H4 (cell line): ENCODE measurements at places on chromosomes 6 and 20.
A peak's percentile ranks its signal among the peaks of the same experiment; 100 is the strongest.

GRCh38 chr20:17735959-17736621, 36.3 kb downstream of the BANF2 start:
- no peak for DNase-seq

GRCh38 chr6:44223319-44224028, at the start of gene SLC29A1:
TSS of gene SLC29A1 (plus strand) at chr6:44223595. CDS start at chr6:44227314, 3,719 bp downstream.
- peak; percentile 69 for DNase-seq

- no peak for DNase-seq
Measured at GRCh38 chr6:33413241-33414120, 2.7 kb downstream of the PHF1 start.

- DNase-seq = no peak
Measured at GRCh38 chr6:689223-689622, 3.7 kb downstream of the EXOC2 start.

GRCh38 chr6:140789466-140789865, 1343.3 kb upstream of the GJE1 start:
- DNase-seq = no peak

DNA sequence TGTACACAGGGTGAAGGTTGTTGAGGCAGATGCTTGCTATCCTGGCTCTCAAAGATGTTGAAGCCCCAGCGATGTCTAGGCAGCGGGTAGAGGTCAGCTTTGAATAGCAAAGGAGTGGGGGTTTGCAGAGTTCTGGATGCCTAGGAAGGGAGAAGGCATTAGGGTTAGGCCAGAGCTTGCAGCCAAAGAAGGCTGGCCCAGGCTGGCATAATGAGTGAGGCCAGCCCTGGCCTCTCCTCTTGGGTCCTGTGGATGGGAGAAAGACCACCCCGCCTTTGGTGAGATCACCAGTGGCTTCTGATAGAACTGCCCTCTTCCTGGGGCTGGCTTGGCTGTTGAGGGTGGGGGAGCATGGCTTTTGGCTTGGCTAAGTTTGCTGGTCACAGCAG, 406 bp upstream of the WFDC5 start:
- no peak for DNase-seq

GRCh38 chr20:6605055-6605935, 162.2 kb upstream of the BMP2 start:
- no peak for DNase-seq

DNA sequence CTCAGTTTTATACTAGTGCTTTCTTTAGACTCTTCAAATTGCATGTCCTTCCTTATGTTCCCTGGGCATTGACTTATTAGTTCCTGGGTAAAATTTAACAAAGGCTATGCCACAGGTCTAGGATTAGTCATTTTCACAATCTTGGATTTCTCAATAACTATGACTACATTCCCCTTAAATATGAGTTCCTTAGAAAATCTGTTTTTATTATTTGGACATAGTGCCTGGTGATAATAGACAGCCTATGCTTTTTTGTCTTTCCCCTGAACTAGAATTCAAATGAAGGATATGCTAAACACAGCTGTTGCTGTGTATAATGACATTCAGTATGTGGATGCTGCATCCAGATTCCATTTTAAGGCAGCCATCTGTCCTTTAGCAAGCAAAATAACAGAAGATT, 1252.8 kb upstream of the GJE1 start:
- DNase-seq = no peak

DNA sequence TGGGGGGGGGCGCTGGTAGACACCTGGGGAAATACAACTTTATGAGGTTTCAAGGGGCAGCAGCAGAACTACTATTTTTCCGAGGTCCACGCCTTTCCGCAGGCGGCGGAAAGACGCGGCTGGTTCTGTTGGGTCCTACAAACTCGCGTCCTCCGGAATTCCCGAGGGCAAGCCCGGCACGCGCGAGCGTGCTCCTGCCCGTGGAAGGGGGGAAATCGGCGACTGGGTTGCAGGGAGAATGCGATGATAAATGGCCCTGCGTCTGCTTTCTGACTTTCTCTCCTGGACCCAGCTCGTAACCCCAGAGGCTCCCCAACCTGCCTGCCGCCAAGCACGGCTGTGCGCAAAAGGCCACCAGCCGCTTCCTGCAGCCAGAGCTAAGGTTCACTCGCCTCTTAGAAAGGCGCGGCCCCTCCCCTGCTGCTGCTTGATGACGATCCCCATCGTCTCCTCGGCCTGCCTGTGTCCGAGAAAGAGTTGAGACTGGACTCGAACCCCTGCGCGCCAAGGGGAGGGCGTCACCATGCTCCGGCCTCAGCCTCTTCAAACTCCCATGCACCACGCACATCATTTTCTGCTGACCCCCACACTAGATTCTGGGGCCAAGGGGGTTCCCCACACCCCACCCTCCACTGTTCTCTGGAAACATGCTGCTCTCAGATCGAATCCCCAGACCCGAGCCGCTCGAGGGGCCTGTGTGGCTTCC, 6.7 kb downstream of the FOXA2 start:
- DNase-seq = no peak

- DNase-seq = no peak
Measured at GRCh38 chr6:134932535-134933470, 17.1 kb downstream of the ALDH8A1 start.

DNA sequence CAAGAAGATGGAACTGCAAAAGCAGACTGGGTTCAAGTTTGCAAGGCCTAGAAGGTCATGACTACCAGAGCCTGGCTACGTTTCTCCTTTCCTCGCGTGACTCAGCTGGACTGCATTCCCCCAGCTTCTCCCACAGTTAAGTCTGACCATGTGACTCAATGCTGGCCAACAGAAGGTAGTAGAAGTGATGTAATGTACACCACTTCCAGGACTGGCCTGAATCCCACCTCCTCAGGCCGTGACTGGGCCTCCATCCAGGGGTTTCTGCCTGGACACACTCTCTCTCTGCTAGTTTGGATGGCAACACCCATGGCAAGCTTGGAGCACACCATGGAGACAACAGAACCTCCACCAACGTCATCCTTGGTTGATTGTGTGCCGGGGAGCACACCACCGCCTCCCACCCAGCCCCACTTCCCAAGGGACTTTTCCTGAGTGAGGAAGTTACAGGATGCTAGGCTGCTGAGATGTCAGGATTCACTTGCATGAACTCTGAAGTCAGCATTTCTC, 112.0 kb upstream of the CDYL start:
- DNase-seq = peak; percentile 40

- peak; percentile 53 for DNase-seq
Measured at GRCh38 chr6:2158596-2159271, 86.7 kb downstream of the GMDS start.

DNA sequence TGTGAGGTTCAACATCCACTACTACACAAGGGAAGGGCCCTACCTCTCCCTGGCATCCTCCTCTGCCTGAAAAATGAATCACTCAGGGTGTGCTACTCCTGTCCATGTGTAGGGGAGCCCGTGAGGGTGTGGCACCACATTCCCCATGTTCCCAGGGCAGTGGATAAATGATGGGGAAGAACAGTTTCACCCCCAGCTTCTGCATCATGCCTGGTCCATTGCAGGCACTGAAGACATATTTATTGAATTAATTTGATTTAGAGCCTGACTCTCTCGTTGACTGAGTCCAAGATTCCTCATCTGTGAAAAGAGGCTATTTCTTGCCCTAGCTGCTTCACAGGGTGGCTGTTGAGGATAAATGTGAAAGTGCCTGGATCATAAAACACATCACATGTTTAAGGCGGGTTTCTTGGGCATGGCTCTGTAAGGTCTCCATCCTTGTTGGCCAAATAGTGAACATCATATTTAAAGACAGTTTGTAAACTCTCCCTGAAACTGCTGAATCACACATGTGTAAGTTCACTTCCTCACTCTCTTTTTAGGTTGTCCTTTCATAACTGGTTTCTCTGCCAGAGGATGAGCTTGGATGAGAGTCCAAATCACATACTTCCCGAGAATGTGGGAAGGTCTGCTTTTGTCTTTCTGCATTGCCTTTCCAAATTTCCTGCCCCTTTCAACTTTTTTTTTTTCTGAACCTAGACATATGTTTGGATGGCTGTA, 79.7 kb upstream of the FYN start:
- no peak for DNase-seq

DNA sequence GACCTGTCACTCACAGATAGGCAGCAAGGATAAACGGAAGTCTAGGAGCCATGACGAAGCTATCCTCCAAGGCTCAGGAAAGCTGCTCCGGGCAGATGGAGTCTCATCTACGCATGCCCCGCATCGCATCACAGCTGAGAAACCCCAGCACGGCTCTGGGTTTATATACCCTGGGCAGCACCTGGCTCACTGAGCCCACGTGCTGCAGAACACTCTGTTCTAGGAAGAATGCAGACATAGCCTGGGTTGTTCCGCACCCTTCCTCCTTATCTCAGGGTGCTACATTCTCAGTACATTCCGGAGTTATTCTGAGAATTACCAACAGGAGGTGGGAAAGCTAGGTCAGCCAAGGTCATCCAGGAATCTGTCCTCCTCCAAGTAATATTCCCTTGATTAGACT, 260.4 kb downstream of the CBLN4 start:
- no peak for DNase-seq

DNA sequence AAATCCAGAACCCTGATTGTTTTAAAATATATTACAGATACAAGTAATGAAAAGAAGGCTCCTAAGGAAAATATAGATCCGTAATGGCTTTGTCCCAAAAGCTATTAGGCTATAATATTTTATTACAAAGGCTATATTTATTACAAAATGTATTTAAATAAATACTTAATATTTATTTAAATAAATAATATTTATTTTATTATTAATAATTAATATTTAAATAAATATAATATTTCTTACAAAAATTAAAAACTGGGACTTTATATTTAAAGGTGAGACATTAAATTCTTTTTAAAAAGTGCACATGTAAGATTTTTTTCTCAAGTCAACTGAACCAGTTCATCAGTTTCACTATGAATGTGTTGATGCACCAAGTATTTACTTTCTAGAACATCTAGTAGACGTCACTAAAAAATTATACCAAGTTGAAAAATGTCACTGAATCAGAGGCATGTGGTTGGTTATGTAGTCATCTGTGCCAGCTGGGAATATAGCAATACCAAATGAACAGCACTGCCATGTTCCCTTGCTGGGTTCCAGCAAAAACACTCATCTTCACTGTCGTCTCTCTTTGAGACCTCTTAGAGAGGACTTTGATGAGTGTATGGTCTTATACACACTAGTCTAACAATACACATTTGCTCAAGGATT, 278.9 kb downstream of the ESR1 start:
- DNase-seq = no peak

DNA sequence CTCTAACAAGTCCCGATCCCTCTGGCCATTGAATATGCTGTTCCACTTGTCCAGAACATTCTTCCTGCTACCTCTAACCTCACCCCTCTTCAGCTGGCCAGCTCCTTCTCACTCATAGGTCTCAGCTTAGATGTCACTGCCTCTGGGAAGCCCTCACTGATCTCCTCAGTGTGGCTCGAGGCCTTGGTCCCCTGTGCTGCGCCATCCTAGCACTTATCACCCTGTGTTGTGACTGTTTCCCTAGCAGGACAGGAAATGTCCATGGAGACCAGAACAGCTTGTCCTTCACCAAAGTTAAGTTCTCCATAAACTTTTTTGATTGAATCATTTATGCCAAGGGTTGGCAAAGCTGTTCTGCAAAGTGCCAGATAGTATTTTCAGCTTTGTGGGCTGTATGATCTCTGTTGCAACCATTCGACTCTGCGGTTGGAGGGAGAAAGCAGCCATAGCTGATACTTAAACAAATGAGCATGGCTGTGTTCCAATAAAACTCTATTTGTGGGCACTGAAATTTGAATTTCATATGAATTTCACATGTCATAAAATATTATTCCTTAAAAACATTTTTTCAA, 6.5 kb upstream of the BNIP5 start:
- no peak for DNase-seq

DNA sequence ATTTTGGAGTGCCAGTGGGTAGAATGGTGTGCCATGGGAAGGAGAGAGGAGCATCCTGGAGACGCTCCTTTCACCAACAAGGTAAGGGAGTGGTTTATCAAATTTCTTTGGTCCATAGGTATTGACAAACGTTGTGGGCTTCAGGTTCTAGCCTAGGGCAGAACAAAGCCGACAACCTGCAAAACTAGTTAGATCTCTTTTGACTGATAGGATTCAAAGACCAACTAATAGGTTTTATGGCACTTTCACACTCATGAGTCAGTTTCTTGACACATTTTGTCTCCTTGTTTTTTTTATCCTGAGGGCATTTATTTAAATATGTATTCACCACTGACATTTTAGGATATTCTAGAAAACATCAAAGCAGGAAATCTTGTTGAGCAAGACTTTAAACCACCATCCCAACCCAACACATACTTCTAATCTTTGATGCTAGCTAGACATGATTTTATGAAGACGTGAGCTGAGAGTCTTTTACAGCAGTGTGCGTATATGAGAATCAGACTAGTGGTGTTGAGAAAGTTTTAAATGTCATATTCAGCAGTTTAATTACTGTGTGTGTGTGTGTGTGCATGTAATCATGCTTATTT, 370.4 kb upstream of the HSF2 start:
- DNase-seq = no peak

DNA sequence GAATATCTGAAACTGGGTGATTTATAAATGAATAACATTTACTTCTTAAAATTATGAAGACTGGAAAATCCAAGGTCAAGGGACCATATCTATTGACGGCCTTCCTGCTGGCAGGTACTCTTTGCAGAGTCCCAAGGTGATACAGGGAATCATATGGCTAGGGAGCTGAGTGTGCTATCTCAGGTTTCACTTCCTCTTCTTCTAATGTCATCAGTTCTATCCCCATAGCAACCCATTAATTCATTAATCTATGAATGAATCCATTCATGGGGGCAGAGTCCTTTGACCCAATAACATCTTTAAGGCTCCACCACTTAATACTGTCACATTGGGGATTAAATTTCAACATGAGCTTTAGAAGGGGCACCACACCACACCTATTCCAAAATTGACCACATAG, 772.0 kb downstream of the HACE1 start:
- no peak for DNase-seq

- no peak for DNase-seq
Measured at GRCh38 chr20:36493051-36493800, 48.1 kb upstream of the MYL9 start.

DNA sequence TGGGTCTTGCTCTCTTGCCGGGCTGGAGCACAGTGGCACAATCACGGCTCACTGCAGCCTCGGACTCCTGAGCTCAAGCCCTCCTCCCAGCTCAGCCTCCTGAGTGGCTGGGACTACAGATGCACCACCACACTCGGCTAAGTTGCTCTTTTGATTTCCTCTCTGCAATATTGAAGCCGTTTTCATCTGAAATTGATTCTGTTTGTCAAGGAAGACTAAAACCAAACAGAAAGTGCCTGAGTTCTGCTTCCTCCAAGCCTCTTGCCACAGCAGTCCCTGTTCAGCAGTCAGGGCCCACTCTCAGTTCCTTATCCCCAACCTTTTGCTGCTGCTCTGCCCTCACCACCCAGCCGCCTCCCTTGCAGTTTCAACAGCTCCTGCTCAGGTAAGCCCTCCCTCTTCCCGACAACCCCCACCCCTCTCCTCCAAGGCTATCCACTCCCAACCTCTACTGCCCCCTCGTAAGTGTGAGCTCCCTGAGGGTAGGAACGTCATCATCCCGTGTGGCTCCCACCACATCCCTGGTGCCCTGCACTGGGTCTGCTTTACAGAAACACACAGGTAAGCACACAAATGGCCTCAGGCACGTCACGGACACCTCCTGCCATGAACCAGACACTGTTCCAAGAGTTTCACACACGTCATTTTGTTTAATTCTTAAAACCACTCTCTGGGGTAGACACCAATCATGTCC, 70.7 kb upstream of the TAB2 start:
- no peak for DNase-seq
